CD4-positive, alpha-beta T cell treated with Interleukin-21 for 1 hour (primary cell): ENCODE measurements at places on chromosomes 16 and 17.

- DNase-seq: no peak
These were observed 12.7 kb downstream of the LGALS3BP start for GRCh38 chr17:78966910-78967600.

- DNase-seq: no peak
These were observed 400 bp upstream of the CEP112 start for GRCh38 chr17:66192378-66192687.

GRCh38 chr16:19162085-19162484 lies 6.0 kb upstream of the SYT17 start:
- no peak for DNase-seq

- DNase-seq: no peak
These were observed 35.2 kb downstream of the COX4I1 start for GRCh38 chr16:85834741-85835140.

GRCh38 chr17:55259684-55260111 lies 5.1 kb upstream of the HLF start:
- no peak for DNase-seq
